NCI-H2029 (cell line): ENCODE measurements at places on chromosomes 4 and X.

DNA sequence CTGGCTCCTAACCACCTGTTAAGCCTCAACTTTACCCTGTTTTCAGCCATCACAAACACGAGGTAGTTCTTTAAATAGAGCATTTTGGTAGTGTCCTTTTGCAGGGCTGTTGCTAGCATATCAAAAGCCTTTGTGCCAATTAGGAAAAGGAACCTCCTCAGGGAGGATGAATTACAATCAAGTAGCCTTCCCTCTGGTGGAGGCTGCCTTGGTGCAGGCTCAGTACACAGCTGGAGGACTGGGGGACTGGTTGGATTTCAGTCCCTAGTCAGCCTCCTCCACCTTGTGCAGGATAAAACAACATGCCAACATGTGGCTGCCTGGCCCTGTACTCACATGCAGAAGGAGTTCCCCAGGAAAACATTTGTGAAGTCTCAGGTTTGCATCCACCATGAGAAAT lies 53.1 kb downstream of the RASGEF1B start:
- DNase-seq, result no peak

DNA sequence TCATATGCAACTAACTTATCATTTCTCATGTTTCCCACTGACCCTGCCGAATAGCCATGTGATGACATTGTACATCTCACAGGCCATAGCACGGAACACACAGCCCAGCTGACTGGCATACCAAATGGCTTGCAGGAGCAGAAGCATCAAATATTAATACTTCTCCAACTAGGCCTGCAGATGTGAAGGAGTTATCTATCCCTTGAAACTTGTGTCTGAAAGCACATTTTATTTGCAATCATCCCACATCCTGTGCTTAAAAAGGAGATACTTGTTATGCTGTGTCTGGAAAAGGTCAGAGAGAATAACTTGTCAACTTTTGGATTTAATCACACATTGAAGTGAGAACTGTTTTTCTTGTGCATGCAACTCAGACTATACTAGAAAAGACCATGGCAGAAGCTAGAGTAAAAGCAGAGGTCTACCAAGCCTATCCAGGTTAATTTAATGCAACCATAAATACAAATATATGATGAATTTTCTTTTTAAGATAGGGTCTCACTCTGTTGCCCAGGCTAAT lies 100.4 kb downstream of the IRF2 start:
- DNase-seq, result no peak

- DNase-seq, result peak; percentile 67
These were observed 63.6 kb downstream of the PALLD start for GRCh38 chr4:168560184-168561180.

- DNase-seq, result no peak
These were observed at the start of gene DGAT2L6 for GRCh38 chrX:70176938-70177533. DGAT2L6 (plus strand) TSS chrX:70177483; CDS start chrX:70177583, 100 bp downstream.

- peak; percentile 4 for DNase-seq
These were observed 9.5 kb upstream of the CENPE start for GRCh38 chr4:103207673-103208072.

DNA sequence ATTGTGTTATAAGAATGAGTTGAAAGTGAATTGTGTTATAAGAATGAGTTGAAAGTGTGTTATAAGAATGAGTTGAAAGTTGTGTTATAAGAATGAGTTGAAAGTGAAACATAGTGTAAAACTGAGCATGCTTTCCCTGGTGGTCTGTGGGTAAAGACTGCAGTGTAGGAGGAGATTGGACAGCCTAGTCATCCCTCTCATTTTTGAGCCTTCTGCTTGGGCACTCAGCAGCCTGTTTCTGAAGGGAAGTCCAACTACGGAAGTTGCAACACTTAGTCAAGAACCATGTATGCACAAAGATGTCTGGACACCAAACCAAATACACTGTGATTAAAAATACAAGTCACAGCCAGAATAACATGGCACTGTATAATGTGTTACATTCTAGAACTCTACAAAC lies 72.6 kb downstream of the ANK2 start:
- DNase-seq, result no peak

DNA sequence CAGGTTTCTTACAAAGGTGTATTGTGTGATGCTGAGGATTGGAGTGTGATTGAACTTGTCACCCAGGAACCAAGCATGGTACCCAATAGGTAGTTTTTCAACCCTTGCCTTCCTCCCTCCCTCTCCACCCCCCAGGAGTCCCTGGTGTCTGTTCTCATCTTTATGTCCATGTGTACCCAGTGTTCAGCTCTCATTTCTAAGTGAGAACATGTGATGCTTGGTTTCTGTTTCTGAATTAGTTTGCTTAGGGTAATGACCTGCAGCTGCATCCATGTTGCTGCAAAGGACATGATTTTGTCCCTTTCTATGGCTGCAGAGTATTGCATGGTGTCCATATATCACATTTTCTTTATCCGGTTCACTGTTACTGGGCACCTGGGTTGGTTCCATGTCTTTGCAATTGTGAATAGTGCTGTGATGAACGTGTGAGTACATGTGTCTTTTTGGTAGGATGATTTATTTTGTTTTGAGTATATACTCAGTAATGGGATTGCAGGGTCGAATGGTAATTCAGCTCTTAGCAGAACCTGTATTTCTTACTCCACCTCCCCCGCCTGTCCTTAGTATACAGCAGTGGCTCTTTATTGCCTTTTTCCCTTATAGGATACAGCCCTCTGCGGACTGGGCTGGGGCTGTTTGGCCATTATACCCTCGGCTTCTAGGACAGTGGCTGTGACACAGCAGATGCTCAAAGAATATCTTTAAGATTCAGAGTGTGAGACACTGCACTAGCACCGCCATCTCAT lies 145.4 kb downstream of the PTTG2 start:
- peak; percentile 45 for DNase-seq

- DNase-seq, result no peak
These were observed 29.2 kb downstream of the SEC24B start for GRCh38 chr4:109462802-109463201.

GRCh38 chrX:21735038-21735767 lies 22.7 kb downstream of the SMPX start:
- DNase-seq, result no peak

DNA sequence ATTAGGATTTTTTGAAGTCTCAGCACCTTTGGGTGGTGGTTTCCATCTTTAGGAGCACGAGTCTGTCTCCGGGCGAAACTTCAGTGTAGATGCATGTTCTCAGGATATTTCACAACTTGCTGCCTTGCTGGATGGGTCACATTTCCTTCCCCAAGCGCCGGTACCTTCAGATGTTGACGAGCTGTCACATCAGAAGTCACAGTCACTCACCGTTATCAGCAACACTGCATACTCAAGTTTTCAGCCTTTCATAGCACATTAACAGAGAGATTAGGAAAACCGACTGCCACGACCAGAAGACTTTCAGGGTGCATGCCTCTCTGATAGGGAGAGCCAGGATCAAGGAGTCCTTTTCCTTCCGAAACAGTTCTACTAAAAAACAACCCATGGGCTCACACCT lies 77.8 kb downstream of the SHROOM2 start:
- DNase-seq, result no peak

DNA sequence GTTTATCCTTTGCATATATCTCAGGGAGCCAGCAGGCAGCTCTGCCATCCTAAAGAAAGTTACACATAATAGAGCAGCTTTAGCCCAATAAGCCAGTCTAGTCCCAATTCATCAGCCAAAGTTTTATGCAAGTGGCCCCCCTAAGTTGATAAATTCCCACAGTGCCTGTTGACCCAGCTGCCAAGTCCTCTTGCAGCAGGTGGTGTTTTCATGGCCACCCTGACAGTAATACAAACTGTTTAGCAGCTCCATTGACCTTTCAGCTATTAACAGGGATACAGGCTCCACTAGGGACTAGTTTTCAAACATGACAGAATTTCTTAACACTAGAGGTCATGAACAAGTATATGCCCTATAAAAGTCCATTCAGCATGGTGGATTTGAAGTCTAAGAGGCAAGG lies 77.5 kb downstream of the HHIP start:
- no peak for DNase-seq

- no peak for DNase-seq
These were observed 361.5 kb upstream of the FMR1 start for GRCh38 chrX:147550217-147550616.

DNA sequence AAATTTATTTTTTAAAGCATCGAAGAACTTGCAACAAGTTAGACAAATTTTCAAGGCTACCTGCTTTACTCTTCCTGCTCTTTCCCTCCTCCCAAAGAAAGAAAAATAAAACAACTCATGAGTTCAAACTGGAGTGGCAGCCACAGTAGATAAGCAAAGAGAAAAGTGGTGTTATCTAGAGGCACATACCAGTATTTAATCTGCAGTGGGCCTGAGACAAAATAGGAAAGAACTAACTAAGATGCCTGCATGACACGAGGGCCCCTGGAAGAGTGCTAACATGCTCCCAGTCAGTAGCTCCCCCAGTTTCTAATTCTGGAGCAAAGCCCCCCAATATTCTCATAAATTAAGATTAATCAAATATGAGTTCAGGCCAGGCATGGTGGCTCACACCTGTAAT lies 7.9 kb downstream of the ARL9 start:
- no peak for DNase-seq

- DNase-seq, result no peak
These were observed 103.0 kb upstream of the MAML3 start for GRCh38 chr4:140256941-140257340.

- peak; percentile 37 for DNase-seq
These were observed 28.6 kb downstream of the HADH start for GRCh38 chr4:108018040-108018883.

GRCh38 chrX:71515038-71515396 lies 17.9 kb upstream of the OGT start:
- no peak for DNase-seq

- DNase-seq, result no peak
These were observed 854.4 kb upstream of the INTU start for GRCh38 chr4:126778348-126778747.

DNA sequence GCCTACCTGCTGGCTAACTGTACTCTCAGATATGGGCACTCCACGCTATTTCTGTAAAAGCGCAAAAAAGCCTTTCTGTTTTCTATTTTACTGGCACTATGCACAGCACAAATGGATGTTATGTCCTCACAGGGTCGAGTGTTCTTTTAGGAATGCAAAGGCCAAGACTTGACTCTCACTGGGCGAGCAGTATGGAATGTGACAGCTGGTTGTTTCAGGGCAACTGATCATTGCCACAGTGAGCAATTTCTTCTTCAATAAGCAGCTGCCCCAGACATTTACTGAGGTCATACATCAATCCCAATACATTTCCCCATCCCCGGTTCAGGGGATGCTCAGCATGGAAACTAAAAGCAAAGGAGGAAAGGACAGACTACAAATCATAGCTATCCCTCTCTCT lies 58.2 kb downstream of the PDE5A start:
- DNase-seq, result no peak

GRCh38 chrX:29541038-29541437 lies 674.3 kb upstream of the MAGEB2 start:
- no peak for DNase-seq

DNA sequence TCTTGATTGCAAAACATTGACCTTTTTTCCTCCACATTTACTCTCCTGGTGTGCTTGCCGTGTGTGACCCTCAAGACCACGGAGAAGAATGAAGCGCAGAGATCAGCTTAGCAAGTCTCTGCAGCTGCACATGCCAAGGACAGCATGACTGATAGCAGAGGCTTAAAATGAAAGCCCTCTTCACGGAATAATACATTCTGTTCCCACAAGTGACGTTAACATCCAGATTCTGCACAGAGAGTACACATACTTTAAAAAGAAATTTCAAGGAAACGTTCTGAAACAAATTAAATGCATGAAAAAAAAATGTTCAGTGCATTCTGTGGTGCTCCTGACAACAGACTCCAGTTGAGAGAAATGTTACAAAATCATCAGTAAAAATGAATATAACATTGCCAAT lies 60.9 kb downstream of the SLC7A11 start:
- DNase-seq, result no peak

DNA sequence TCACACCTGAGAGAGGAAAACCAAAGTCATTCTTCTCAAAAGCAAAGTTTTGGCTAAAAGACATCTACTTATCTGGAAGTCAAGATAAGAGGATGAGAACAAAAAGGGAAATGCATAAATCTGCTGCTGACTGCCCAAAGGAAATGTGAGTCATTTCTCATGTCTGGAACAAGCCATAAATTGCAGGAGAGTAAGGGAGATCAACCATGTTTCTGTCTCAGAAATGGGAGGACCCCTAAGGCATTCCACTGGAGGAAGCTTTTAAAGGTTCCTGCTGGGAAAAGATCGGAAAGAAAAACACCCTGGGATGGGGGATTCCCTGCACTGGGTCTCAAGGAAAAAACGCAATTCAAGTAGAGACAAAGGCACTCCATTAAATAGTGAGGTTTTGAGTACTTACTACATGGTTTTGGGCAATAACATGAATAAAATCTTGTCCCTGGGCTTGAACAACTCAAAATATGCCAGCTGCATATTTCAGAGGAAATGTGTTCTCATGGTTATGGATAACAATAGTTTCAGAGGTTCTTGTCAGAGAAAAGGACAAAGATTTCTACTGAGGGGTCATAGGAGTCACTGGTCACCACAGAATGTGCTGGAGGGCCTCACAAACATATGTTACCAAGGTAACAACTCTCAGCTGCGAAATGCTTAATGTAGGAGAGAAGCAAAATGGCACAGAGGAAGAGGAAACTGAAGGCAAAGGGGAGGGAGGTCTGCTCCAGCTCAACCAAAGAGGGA lies 19.3 kb downstream of the GPR143 start:
- DNase-seq, result no peak

GRCh38 chr4:102807345-102807744 lies 20.0 kb downstream of the UBE2D3 start:
- DNase-seq, result no peak

DNA sequence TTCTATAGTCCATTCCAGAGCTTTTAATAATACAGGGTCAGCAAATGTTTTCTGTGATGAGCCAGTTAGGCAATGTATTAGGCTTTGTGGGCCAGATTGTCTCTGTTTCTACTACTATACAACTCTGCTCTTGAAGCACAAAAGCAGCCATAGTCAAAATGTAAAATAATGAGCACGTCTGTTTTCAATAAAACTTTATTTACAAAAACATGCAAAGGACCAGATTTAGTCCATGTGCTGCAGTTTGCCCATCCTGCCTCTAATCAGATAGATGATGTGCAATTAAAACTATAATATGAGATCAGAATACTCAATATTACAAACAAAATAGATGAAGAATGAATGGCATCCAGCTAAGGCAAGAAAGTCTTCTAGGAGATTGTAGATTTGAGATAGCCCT lies 127.8 kb upstream of the FRMPD4 start:
- no peak for DNase-seq

DNA sequence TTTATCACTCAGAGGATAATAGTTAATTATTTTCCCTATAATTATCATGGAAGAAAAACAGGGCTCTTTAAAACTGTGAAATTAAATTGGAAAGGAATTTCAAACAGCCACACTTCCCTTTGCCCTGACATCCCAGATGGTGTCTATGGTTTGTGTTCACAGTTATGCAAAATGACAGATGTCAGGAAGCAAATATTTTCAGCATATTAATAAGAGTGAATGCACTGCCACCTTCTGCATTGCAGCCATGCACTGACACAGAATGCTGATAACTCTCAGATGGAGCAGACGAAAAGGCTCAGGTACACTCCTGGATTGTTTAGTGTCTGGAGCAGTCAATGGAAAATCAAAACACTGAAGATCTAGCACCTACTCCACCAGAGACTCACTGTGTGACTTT lies 57.6 kb downstream of the RWDD4 start:
- no peak for DNase-seq
